G401 (cell line): ENCODE measurements at places on chromosomes 11 and 22. TPM values are rescaled to one million over a fixed set of nuclear protein-coding genes. Genes with fewer than 3 reads are reported as not detected.
A peak's percentile ranks its signal among the peaks of the same experiment; 100 is the strongest.

OR8D1 gene
- total RNA-seq = not detected in 2 replicates

TUBA8 gene
- 0.49 TPM in 1 of 2 replicates, not detected in the other for total RNA-seq

OR8D4 gene
- not detected in 2 replicates for total RNA-seq

ANO9 gene
- total RNA-seq = 0.31 and 0.98 TPM in 2 replicates

CTSD gene
- total RNA-seq = 192 and 219 TPM in 2 replicates

ACTN3 gene
- total RNA-seq = 32.1 and 42.0 TPM in 2 replicates

NAA40 gene
- 44.2 and 50.7 TPM in 2 replicates for total RNA-seq

CD3E gene
- total RNA-seq = not detected in 2 replicates

LUZP2 gene
- total RNA-seq = not detected in 2 replicates

TENM4 gene
- total RNA-seq = 18.6 and 18.7 TPM in 2 replicates

RAD9A gene
- 20.3 and 38.1 TPM in 2 replicates for total RNA-seq

GRCh38 chr11:47327025-47327424 lies 25.5 kb downstream of the MYBPC3 start:
- no peak for DNase-seq

DNA sequence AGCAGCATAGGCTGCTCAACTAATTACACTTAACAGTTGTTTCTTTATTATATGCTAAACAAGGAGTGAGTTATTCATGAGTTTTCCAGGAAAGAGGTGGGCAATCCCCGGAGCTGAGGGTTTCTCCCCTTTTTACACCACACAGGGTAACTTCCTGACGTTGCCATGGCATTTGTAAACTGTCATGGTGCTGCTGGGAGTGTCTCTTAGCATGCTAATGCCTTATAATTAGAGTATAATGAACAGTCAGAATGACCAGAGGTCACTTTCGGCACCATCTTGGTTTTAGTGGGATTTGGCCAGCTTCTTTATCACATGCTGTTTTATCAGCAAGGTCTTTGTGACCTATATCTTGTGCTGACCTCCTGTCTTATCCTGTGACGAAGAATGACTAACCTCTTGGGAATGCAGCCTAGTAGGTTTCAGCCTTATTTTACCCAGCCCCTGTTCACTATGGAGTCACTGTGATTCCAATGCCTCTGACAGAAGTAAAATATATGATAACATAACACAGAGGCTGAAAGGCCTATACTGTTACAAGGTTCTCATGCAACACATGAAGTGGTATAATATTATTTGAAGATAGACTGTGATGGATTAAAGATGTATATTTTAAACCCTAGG lies 41.3 kb upstream of the RDX start:
- no peak for DNase-seq

DNA sequence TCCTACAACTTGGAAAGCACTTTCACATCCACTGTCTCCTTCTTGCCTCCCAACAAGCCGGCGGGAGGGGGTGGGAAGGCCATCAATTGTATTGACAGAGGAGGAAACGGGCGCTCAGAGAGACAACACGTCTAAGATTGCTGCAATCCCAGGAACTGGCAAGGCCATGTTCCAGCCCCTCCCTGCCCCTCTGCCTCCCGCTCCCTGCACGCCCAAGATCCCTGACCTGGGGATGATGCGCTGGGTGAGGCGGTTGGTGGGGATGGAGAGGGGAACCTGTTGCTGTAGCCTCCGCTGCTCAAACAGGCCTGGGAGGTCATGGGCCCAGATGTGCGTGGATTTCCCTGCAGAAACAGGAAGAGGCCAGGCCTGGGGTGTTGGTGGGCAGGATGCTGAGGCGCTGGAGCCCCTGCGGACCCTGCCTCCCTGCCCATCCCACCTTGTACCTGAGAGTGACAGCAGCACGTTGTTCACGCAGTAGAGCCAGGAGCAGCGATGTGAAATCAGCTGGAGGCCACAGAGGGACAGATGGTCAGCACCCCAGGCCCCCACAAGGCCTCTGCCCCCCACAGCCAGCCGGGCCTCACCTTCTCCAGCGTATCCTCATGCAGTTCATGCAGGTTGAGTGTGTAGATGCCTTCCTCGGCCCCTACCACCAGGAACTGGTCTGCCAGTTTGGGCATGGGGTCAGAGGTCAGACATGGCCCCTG lies 6.8 kb downstream of the MAP4K2 start:
- DNase-seq = no peak

- no peak for DNase-seq
These were observed 33.7 kb upstream of the MYRF start for GRCh38 chr11:61718621-61719302.

GRCh38 chr11:18844753-18845367 lies 53.3 kb upstream of the PTPN5 start:
- peak; percentile 4 for DNase-seq

DNA sequence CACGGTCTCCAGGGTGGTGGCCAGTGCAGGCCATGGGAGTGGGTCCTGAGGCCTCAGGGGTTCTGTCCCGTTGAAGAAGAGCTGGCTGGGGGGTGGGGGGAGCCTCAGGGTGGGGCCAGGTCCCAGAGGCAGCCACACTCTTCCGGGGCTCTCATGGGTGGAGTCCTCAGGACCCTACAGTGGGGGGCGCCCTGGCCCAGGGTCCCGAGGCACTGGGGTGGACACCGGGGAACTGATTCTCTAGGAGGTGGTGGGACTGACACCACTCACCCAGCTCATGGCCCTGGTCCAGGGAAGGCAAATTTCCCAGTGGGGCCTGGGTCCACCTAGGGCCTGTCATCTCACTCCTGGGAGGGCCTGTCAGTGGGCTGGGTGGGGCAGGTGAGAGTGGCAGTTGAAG lies 12.8 kb downstream of the GGT5 start:
- DNase-seq = no peak

GRCh38 chr11:100442017-100442416 lies 245.1 kb upstream of the ARHGAP42 start:
- DNase-seq = no peak

- no peak for DNase-seq
These were observed 58.2 kb downstream of the FBXO7 start for GRCh38 chr22:32532820-32533128.

DNA sequence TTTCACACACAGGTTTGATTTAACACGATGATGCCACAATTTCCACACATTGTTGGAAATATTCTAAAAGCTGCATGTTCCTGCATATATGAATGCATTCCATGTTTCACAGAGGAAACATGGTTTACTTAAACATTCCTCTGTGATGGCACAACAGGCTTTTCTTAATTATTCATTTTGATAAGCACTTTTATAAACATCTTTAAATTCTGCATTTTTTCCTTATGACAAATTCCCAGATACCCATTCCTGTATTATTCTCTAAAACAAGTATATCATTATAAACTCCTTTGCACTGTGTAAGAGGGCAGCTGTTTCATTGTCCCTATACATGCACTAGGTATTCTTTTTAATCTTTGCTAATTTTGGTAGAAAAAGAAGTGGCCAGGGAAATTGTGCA lies 532.3 kb downstream of the SOX6 start:
- DNase-seq = no peak

DNA sequence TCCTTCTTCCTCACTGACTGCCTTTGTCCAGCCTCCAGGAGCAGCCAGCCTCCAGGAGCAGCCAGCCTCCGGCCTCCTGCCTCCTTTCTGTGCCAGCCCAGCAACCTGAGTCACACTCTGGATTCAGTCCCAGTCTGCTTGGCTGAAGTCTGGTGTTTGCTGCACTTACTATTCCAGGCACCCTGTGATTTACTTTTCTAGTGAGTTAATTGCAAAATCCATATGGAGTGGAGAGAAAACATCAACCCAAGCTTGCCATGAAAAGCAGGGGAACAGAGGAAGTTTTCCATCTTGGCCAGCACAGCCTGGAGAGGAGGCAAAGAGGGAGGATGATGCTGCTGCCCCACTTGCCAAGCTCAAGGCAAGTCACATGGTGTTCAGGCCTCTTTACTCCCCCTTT lies 400.5 kb downstream of the TENM4 start:
- no peak for DNase-seq

DNA sequence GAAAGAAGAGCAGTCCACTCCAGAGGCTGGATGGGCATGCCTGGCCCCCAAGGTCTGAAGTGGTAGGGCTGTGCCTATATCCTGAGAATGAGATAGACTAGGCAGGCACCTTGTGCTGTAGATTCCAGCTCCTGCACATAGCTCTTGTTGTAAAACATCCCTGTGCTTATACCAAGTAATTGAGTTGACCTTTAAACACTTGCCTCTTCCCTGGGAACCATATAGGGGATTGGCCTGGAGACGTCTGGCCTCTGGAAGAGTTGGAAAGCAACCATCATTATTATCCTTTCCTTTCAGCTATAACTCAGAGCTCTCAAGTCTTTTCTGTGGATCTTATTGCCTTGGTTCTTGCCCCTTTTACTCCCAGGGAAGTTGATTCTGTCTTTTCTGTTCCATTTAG lies 15.1 kb downstream of the LIMK2 start:
- DNase-seq = no peak

GRCh38 chr22:25629613-25630012 lies 65.1 kb downstream of the GRK3 start:
- DNase-seq = no peak

- no peak for DNase-seq
These were observed 25.0 kb downstream of the ARRB1 start for GRCh38 chr11:75326439-75326810.

DNA sequence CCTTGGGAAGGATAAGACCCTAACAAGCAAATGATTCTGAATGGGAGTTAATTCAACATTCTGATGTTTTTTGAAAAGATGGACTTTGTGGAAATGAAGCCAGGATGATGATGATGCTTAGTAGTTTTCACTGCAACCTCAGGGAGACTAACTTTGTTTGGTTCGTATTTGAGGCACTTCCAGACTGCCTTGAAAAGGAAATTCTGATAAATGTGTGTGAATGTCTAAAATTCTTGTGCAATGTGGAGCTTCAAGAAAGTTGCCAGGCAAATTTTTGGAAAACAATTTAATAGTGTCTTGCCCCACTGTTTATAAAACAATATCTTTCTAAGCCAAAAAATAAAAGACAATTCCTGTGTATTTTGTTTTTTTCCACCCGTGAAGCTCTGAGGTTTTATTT lies 11.2 kb upstream of the NAV2 start:
- DNase-seq = no peak

- DNase-seq = no peak
These were observed 62.7 kb downstream of the ISX start for GRCh38 chr22:35128637-35129036.

DNA sequence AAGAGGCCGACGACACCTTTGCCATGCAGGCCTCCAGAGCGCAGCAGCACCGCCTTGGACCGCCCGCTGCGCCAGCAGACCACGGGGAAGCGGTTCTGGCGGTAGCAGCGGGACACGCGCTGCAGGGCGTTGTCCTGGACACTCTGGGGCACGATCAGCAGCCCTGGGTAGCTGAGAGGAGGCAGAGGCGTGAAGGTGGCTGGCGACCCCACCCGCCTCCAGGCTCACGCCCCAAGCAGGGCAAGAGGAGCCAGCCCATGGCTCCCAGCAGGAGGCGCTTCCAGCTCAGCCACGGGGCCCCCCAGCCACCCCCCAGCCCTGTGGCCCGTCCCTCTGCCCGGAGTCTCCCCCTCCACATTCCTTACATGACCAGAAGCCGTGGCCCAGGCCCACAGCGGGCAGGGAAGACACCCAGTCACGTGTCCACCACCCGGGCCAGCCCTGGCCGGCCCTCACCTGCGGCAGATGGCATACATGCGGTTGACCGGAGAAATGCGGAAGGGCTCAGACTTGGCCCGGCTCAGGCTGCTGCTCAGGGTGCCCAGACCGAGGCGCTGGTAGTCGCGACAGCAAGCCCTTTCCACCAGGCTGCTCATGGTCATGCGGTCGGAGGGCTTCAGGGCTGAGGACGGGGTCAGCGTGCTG lies 15.2 kb downstream of the SBF1 start:
- peak; percentile 94 for DNase-seq

- DNase-seq = peak; percentile 47
These were observed 56.6 kb downstream of the LMO2 start for GRCh38 chr11:33835143-33835878.

DNA sequence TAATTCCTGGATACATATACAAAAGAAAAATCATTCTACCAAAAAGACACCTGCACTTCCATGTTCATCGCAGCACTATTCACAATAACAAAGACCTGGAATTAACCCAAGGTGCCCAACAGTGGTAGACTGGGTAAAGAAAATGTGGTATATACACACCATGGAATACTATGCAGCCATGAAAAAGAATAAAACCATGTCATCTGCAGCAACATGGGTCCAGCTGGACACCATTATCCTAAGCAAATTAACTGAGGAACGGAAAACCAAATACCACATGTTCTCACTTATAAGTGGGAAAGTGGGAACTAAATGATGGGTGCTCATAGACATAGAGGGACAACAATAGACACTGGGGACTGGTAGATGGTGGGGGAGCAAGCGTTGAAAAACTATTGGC lies 4.5 kb downstream of the TRPM5 start:
- no peak for DNase-seq

GRCh38 chr22:26450453-26451185 lies 21.6 kb downstream of the ASPHD2 start:
- peak; percentile 28 for DNase-seq

DNA sequence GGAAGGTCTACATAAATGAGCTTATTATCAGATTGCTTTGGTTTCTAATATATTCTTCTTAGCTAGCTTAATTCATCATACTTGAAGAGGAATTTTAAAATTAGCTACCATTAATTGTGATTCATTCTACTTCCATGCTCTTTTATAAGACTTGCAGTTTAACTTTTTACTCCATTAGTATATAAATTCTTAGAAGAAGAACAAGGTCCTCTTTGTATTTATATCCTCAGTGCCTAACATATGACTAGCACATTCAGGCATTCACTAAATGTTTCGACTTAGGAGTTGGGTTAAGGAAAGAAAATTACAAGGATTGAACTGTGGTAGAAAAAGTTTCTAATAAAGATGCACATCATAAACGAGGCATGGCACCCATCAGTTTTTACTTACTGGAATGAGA lies 1135.5 kb downstream of the JRKL start:
- DNase-seq = no peak

GRCh38 chr11:35909511-35910265 lies 34.2 kb upstream of the LDLRAD3 start:
- no peak for DNase-seq

GRCh38 chr11:86159581-86159891 lies 85.0 kb upstream of the EED start:
- DNase-seq = no peak

- no peak for DNase-seq
These were observed 1.0 kb upstream of the ALKBH8 start for GRCh38 chr11:107566569-107566968.

- no peak for DNase-seq
These were observed 301.8 kb upstream of the SORL1-AS1 start for GRCh38 chr11:121754598-121754997.

DNA sequence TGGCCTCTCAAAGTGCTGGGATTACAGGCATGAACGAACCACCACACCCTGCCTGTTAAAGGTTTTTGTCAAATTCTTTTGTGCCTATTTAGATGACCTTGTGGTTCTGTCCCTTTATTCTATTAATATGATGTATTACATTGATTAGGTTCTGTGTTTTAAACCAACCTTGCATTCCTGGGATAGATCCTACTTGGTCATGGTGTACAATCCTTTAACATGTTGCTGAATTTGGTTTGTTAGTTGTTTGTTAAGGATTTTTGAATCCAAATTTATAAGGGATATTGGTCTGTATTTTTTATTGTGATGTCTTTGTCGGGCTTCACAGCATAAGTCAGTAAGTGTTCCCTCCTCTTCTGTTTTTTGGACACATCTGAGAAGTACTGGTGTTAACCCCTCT lies 29.0 kb upstream of the CLDN5 start:
- DNase-seq = no peak

- peak; percentile 19 for DNase-seq
These were observed 69.0 kb upstream of the THY1 start for GRCh38 chr11:119491753-119492510.

GRCh38 chr22:47325249-47325648 lies 562.8 kb downstream of the TBC1D22A start:
- no peak for DNase-seq

GRCh38 chr11:65506772-65507505 lies 8.1 kb downstream of the MALAT1 start:
- peak; percentile 77 for DNase-seq
